Osteocyte (in vitro differentiated cells): ENCODE measurements at places on chromosomes 6 and 20. TPM values are rescaled to one million over a fixed set of nuclear protein-coding genes. Genes with fewer than 3 reads are reported as not detected.

- peak; percentile 89 for DNase-seq
Observed at GRCh38 chr6:33410711-33411631, at the start of gene PHF1. Gene PHF1, plus strand, starts transcription at chr6:33411014. Its CDS starts 1,250 bp downstream, at chr6:33412264.

DNA sequence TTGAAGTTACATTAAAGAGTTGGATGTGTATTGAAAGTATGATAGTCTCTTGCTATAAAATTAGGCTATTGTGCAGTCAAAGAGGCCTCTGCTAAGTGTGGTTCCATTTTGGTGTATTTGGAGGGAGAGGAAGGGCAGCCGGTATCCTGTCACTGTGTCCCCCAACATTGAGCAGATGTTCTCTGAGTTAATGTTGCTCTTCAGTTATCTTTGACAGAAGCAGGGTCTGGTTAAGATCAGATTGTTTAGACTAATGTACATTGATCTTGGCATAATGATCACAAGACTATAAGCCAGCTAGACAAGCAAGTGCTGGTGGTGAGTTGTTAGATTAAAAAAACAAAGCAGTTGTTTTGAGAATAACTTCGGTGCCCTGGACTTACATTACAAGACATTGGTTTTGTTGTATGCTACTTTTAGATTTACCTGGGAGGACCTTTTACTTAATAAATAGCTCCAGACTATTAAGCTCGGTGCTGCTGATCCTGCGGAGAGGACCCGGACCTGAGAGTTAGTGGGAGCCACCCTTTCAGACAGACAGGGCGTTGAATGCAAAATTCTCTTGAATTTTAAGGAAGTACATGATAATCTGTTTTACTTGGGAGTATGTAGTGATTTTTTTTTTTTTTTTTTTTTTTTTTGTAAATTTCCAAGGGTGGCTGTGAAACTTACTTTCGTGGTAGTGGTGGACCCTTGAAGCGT lies 97.8 kb downstream of the JARID2 start:
- DNase-seq = no peak

DNA sequence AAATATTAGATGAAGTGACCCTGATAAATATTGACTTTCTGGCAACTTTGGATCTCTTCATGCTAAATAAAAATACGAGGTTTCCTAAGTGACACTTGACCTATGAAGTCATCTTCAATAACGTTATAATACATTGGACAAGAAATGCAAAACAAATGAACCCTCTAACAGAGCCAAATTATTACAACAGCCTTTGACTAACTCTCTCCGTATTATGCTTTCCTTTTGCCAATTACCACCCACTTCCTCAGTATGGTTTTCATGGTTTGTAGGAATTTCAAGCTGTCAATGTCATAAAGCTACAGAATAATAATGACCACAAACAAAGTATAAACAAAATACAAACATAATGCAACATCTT lies 210.5 kb downstream of the MOXD1 start:
- no peak for DNase-seq

Gene HLA-DRA
- not detected in 2 replicates for total RNA-seq

- DNase-seq = no peak
Observed at GRCh38 chr6:85685713-85686112, 43.0 kb upstream of the SYNCRIP start.

DNA sequence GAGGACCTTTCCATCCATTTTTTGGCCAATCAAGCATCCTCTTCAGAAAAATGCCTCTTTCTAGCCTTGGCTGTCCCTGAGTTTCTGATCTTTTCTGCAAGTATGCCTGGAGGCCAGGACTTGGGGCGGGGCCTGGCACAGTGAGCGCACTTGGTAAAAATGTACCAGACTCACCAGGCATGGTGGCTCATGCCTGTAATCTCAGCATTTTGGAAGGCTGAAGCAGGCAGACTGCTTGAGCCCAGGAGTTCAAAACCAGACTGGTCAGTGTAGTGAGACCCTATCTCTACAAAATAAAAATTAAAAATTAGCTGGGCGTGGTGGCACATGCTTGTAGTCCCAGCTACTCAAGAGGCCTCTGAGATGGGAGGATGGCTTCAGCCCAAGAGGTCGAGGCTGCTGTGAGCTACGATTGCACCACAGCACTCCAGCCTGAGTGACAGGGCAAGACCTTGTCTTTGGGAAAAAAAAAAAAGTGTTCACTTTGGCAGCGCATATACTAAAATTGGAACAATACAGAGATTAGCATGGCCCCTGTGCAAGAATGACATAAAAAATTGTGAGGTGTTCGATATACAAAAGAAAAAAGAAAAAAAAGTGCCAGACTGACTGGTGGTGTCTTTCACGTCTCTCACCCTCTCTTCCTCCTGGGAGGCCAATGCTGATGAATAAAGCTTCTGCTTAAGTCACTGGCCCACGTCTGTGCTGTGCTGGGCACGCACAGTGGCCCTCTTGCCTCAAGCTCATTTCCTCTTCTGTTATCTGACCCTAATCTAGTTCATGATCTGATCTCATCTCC lies 18.1 kb upstream of the SLC9A8 start:
- no peak for DNase-seq

Gene YWHAB
- total RNA-seq = 203 and 205 TPM in 2 replicates

GRCh38 chr6:112343977-112344376 lies 3.2 kb upstream of the RFPL4B start:
- DNase-seq = no peak

DNA sequence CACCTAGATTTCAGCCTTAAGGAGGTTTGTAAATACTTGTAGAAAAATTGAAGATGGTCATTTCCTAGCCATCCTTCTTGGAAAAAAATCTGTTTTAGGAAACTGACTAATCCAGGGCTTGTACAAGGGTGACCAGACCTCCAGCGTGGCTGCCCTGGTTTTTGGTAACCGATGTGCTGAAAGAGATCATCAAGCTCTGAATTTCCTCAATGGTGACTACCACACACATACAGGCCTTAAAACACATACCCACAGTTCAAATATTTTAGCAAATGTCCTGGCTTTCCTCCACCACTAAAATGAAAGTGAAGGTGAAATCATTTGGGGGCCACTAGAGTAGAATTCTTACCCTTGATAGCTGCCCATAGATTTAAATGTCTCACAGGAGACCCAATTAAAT lies 215.3 kb upstream of the SUPT3H start:
- DNase-seq = no peak

DNA sequence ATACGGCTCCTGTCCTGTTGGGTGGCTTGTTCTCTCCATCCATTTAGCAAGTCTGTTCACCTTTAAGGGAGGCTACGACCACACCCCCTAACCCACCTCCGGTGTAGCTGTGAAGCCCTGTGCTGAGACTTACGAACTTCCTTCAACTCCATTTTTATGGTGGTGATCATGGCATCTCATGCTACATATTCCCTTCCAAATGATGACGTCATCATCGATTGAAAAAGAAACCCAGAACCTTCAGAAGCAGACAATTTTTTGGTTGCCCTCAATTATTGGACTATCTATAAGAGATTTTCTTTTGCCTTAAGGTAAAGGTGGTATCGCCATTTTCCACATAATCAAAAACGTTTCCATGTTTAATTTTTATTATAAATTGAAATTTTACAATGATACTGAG lies 389.0 kb downstream of the CBLN4 start:
- no peak for DNase-seq

Gene TINAG
- total RNA-seq = not detected in 2 replicates

DNA sequence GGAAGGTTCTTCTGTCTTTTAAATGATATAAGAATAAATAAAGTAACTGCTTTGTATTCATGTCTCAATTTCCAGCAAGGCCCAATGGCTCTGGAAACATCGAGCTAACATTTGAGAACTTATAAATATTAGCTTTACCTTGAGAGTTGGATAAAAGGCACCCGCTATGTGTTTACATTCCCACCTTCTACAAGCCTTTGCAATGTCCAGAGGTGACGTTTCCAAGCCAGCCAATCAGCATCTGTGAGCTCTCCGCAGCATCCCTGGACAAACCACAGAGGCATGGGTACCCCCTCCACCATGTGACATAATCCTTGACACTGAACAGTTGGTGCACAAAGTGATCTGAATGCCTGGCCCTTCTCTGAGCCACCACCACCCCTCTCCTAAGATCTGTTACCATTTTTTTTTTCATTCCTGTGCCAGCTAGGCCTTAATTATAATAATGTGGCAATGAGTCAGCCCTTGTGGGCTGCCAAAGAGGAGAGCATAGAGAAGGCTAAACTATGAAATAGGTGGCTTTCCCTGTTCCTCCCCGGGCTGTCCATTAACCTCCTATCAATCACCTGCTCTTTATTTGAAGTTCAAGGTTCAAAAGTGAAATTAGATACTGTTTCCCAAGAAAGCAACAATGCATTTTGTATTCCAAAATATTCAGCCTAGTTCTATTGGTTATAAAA lies 4.1 kb downstream of the CBLN4 start:
- DNase-seq = no peak

DNA sequence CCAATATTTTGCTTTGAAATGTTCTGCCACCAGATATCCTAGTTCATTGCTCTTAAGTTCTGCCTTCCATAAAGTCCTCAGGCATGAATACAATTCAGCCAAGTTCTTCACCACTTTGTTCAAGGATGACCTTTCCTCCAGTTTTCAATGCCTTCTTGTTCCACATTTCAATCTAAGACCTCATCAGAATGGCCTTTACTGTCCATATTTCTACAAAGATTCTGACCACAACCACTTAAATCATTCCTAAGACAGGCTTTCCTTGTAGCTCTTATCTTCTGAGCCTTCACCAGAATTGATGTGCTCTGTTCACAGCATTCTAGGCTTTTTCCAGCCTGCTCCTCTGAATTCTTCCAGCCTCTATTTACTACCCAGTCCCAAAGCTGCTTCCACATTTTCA lies 319.0 kb downstream of the HACE1 start:
- no peak for DNase-seq

DNA sequence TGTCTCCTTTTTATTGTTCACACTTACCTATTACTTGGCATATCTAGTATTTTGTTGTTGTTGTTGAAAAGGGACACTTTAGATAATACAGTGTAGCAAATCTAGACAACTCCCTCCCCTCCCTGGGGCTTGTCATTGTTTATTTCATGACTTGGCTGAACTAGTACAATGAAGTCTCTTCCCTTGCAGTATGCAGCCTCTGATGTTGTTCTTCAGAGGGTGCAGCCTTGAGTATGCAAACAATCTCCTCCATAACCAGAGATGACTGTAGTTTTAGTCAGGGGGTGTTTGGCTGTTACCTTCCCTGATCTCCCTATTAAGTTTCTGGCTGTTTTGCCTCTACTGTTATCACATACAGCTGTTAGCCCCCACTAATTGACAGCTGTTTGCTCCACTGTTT lies 315.4 kb upstream of the RUNX2 start:
- DNase-seq = no peak

Gene LRRC73
- total RNA-seq = 0.29 and 0.40 TPM in 2 replicates

- no peak for DNase-seq
Observed at GRCh38 chr6:25922301-25922700, 8.2 kb downstream of the SLC17A2 start.

GRCh38 chr6:81612136-81612535 lies 140.3 kb downstream of the TENT5A start:
- DNase-seq = no peak

- DNase-seq = no peak
Observed at GRCh38 chr6:145669627-145670034, 65.7 kb downstream of the EPM2A start.
